Cardiac muscle cell (in vitro differentiated cells and primary cell): ENCODE measurements at places on chromosomes 1 and 21. TPM values are rescaled to one million over a fixed set of nuclear protein-coding genes. Genes with fewer than 3 reads are reported as not detected.
A peak's percentile ranks its signal among the peaks of the same experiment; 100 is the strongest.

SLC30A1 gene
- total RNA-seq = 8.1 and 10.8 TPM in 2 replicates

DIRAS3 gene
- total RNA-seq = 3.4 and 8.7 TPM in 2 replicates

TEKT2 gene
- 1.8 and 3.6 TPM in 2 replicates for total RNA-seq

DNA sequence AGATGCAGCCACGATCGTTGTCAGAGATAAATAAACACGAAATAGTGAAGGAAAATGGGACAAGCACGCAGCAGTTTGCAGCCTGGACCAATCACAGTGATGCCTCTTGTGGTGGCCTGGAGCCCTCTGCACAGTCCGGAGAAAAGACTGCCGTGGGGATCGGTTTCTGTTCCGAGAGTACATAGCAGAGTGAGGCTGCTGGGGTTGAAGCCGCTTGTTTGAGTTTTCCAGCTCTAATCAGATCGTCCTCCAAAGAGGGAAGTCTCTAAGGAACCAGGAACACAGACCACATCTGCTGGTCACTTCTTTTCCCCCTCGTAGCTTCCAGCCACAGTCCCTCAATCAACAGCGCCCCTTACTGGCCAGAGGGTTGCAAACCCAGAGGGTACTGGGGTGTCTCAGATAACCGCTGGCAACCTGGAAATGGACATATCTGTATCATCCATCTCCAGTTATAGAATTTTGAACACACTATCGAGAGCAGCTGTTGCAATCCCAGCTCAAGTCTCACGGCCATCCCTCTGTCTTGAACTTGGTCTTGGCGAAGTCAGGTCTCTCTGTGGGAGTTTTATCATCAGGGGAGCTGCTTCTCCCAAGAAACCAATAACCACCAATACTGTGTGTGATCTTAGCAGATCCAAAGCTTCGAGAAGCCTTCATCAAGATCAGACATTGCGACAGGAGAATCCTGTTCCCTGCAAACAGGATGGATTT, 57.4 kb downstream of the OLIG1 start:
- DNase-seq = peak; percentile 72

DNA sequence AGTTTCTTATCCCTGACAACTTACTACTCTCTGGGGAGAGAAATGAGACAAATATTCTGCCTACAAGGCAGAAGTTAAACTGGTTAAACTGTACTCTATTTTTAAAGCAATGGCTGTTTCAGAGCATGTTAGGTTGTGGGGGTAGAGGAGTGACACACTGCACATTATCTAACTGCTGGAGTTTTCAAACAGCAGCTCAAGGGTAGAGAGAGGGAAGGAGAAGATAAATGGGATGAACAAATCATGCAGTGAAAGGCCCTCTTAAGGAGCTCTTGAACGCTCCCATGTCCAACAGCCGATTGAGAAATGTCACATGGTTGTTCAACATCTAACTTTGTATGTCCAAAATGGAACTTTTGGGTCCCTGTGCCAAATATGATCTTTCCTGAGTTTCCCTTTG, 14.0 kb upstream of the IFI44L start:
- DNase-seq = peak; percentile 21

GRCh38 chr1:161051219-161051618, 5.4 kb upstream of the USF1 start:
- DNase-seq = no peak

- no peak for DNase-seq
These were observed 2.4 kb upstream of the WNT9A start for GRCh38 chr1:227949954-227950734.

GRCh38 chr1:145689922-145690321, 17.2 kb downstream of the PDZK1 start:
- DNase-seq = no peak

DNA sequence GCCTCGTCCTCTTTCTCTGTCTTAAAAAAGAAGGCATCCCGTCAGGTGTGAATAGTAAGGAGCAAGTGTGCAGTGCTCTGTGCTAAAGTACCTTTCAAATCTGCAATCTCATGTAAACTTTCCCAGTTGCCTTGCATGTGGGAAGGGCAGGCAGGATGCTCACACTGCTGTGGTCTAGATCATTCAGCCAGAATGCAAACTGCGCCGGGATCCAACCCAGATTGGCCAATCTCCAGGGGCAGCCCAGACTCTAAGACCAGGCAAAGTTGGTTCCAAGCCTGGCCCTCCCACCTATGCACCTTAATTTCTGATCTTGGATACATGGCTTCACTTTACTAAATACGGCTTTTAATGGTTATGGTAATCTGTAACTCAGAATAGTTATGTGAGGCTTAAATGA, 3.2 kb upstream of the MAP1LC3C start:
- DNase-seq = no peak

DNA sequence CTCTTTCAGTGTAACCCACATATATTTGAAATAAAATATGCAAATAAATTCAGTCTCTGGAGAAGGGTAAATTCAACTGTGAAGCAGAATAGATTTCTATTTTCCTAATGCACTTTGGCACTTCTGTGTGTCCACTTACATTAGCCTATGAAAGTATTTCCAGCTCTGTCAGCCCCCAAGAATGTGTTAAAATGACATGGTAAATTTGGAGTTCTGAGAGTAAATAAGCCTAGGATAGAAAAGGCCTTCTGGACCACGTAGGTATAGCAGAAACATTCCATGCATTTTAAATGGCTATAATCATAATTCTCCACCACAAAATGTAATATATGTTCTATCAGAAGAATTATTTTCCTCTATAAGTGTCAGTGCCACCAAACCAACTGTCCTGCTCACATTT, 276.2 kb downstream of the NEGR1 start:
- DNase-seq = no peak

GRCh38 chr1:60904099-60904851, 178.1 kb upstream of the NFIA start:
- DNase-seq = peak; percentile 59

GRCh38 chr1:50422675-50422945, 633 bp downstream of the DMRTA2 start:
- no peak for DNase-seq
